Left kidney (tissue), 8 donors: ENCODE measurements at places on chromosomes 1 and 21. TPM values are rescaled to one million over a fixed set of nuclear protein-coding genes. Genes with fewer than 3 reads are reported as not detected.

DNA sequence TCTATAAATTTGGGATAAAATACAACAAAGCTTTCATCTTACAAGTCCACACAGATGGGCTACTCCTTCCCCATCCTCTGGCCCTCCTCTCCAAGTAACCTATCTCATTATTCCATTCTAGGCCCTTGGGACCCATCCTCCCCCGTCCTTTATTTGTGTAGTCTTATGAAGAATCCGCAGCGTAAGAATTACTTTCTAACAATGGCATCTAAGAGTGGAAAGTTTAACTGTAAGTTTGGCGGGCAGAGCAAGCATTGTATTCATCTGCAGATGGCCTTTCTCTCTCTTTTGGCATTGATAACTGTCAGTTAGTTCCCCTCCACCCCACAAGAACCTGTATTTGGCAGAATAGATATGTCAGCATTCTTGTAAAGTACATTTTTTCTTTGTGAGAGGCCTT, 91.9 kb upstream of the TSPAN2 start:
- DNase-seq: no peak

DNA sequence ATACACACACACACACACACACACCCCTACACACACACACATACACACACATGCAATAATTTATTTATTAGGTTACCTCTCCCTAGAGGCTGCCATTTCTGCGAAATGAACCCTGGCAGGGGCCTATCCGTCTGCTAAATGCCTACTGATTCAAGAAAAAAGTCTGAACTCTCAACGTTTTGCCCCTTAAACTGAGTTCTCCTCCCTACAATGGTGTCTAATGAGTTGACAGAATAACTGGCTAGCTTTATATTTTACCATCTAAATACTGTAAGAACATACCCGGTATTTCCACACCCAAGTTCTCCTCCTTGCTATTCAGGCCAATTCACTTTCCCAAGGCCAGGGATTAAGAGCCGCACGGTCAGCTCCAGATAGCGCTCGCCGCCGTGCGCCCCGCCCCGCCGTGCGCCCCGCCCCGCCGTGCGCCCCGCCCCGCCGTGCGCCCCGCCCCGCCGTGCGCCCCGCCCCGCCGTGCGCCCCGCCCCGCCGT, 339 bp upstream of the RNPC3 start:
- DNase-seq: peak; percentile 21

DNA sequence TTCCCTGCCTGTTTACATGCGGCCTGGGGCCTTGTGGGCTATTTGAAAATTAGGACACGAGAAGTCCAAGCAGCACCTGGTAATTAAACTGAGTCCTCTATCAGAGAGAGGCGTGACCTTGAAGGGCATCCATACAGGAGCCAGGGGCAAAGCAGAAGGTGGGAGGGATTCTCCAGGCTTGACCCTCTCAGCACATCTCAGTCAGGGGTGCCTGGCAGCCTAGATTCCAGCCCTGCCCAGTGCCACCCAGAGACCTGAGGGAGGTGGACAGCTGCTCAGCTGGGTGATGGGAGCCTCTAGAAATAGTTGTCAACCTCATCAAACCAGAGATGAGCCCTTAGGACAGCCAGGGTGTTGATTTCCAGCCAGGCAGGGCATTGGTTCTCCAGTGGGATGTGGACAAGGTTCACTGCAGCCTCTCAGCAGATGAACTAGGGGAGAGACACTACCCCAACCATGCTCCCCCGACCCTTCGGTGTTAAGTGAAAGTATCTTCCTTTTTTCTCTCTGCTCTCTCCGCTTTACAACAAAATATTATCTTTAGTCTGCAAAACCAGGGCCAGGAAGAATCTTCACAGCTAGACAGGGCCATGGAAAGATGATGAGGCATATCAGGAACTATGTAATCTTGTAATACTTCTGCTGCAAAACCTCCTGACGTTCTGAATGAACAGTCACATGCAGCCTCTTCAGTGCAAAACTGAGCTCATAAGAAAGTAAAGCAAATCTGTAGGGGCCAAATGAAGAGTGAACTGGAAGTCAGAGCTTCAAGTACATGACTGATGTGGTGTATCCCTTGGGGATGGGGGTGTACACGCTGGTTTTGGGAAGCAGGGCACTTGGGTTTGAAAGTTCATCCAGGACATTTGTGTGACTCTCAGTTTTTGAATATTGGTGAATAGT, 35.9 kb upstream of the ATP5PO start:
- no peak for DNase-seq

- no peak for DNase-seq
These were observed 234.5 kb upstream of the NEGR1 start for GRCh38 chr1:72516826-72517225.

GRCh38 chr1:154943649-154944400, 7.3 kb upstream of the PMVK start:
- DNase-seq: no peak

- no peak for DNase-seq
These were observed 1.7 kb downstream of the SEMA6C start for GRCh38 chr1:151144474-151145303.

DNA sequence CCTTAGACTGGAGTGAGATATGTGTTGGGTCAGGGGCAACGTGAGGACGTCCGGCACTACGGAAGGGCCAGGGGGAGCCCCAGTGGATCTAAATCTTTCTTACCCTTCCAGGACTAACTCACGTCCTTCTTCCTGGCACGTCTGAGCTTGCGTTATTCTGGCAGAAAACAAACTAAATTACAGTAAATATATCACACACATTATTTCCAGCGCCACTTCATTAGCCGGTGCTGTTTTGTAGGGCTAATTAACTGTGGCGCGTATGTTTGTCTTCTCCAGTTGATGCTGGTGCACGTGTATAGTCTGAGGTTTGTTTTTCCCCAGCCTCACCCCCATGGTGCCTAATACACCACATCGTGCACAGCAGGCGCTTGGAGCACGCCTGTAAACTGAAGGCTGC, 59.2 kb downstream of the TLR5 start:
- DNase-seq: no peak

DNA sequence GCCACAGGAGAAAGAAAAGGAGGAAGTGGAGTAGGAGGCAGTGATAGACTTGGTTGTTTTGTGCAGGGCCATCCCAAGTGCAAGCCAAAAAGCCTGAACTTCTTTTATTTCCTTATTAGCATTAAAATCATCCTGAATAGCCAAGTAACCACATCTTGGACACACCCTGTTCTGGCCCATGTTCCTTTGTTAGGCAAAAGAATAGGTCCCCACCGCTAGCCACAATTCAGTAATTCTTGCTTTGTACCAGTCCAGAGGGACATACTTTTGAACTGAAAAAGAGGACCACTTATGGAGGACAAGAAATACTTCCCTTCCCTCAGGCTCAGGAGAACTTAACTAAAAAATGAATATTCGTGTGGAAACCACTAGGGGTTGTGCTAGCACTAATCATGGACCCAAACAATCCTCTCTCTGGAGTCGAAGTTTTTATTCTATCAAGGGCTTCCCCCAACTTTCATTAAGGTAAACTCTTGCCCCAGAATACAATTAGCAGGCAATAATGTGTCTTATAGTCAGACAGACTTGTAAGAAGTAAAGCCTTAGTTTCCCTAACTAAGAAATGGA, 19.4 kb downstream of the TNFSF4 start:
- DNase-seq: no peak

GRCh38 chr1:94668528-94668927, 127.0 kb upstream of the F3 start:
- DNase-seq: no peak

GRCh38 chr21:34900376-34900775, 148.7 kb downstream of the RUNX1 start:
- DNase-seq: no peak

DNA sequence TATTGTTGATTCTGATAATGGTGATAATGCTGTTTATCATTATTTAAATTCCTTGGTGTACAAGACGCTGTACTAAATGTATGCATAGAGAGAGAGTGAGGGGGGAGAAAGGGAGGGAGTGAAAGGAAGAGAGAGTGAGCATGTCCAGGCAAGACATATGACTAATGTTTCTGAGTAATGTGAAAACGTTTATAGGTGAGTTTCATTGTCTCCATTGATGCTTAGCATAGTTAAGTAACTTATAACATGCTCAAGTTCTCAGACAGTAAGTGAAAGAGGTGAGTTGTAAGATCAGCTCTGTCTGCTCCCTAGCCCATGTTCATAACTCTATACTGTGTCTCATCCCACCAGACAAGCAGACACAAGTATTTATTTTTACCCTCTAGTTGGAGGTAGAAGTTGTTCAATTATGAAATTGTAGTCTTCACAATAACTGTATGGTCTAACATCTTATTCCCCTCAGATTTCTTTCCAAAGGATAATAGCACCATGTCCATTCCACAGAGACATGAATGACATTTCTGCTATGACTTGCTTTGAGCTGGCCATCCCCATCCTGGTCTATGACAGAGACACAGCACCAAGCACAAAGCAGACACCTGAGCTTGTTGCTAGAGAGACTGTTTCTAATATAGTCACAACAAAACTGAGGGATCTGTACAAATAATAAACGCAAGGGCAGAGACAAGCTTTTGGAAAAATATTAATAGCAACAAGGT, 285.1 kb downstream of the CACNA1E start:
- DNase-seq: no peak

- no peak for DNase-seq
These were observed 113.9 kb upstream of the CACNA1E start for GRCh38 chr1:181369416-181369815.

DNA sequence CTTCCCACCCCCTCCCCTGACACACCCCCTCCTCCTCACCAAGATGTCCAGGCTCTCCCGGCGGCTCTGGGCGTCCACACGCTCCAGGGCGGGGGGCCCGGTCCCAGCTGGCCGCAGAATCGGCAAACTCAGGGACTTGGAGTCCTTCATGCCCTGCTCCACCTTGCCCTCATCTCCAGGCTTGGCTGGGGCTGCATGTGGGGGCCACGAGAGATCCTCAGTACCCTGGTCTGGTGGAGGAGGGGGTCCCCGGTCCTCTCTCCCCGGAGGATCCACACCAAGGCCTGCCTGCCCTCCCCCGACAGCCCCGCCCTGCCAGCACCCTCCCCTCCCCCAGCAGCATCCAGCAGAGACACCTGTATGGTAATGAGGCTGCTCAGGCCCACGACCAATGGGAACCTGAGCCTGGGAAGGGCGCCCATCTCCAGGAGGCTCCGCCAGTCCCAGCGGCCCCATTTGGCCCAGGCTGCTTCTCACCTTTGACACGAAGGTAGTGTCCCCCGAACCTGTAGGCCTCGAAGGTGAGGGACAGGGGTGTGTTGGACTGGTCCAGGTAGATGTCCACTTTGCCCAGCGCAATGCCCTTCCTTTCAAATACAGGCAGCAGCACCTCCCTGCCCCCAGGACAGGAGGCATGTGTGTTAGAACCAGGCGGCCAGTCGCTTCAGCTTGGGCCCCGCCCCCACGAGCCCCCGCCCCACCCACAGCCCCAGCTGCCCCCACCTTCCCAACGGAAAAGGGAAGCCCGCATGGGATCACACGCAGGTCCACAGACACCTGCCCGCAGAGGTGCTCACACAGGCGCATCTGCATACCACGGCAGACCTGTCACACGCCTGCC, 8.2 kb upstream of the TNFRSF25 start:
- DNase-seq: no peak

DNA sequence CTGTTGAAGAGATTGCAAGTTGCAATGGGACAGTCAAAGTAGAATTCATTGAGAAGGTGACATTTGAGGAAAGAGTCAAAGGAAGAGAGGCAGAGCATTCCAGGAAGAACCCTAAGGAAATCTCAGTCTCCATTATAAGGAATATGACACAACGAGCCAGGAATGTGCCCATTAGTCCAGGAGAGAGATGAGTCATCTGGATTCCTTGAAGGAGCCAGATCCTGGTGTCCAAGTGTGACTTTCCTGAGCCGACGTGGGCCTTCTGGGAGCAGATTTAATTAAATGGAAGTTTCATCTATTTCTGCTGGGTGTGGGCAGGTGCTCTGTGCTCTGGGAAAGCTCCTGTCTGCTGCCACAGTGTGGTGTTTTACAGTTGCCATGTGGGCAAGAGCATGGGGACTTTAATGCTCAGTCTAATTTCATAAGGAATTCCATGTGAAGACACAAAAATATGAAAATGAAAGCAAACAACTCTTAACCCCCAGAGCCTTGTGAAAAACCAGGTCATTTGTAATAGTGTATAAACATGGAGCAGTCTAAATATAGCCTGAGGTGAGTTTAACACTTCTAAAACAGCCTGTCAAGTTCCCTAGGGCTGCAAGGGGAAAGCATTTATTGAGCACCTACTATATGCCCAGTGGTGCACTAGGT, 111.4 kb upstream of the ARTN start:
- DNase-seq: no peak

- DNase-seq: no peak
These were observed 102.0 kb downstream of the CYYR1 start for GRCh38 chr21:26471099-26471471.

DNA sequence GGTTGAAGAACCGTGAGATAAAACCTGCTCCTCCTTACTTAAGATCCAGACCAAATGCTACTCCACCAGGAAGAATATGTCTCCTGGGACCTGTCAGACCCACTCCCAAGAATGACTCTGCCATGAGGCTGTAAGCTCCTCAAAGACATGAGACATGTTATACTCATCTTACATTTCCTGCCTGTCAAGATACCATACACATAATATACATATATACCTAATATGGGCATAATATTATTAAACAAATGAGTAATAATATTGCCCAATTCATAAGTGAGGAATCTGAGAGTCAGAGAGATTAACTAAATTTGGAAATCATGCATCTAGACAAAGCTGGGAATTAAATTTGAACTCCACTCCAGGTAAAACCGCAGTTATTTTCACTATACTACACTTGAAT, 634.9 kb downstream of the LMO4 start:
- no peak for DNase-seq

DNA sequence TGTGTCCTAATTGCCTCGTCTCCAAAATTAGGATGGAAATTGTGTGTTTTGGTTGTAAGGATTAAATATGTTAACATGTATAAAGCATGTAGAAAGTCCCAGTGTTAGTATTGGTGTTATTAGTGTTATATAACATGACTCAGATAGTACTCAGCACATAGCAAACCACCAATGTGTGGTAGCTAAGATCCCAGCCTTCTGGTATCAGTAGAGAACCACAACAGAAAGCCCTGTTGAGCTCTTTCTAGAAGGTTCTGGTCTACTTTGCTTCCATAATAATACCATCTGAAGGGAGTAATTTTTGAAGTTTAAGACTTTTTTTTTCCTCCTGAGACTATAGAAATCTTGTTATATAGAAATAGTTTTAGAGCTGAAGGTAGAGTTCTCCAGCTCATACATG, 259.3 kb upstream of the SGIP1 start:
- DNase-seq: no peak

LCE2C gene
- not detected for polyA plus RNA-seq

OR2G3 gene
- polyA plus RNA-seq: not detected

ICOSLG gene
- 7.3 TPM for polyA plus RNA-seq

SYCP1 gene
- polyA plus RNA-seq: 0.90 TPM

PIK3CD gene
- polyA plus RNA-seq: 7.0 TPM

GUCA2A gene
- polyA plus RNA-seq: not detected

OR13G1 gene
- polyA plus RNA-seq: not detected
